ENCODE measurements at places on chromosomes 5 and 9.

DNA sequence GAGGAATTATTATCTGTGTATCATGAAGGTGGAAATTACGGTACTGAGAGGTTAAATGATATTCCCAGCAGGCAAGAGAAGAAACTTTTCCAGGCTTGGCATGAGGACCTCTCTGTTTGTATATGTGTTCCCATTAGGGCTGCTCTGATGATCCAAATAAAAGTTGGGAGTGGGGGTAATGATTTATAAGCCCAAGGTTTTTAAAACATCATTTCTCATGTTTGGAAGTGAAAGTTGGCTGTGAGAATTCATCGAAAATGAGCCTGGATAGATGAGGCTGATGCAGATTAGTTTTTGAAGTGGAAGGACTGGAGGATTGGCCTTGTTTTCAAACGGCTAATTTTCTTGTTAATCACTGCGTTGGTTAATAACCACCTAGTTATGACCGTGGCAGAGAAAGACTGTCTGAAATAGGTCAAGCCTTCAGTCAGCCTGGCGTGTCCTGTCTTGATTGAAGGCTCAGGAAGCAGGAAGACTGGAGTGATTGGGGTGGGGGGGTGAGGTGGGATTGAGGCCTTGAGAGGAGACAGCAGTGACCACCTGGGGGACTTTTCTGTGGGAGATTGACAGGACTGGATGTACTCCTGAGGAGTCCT, 391.0 kb upstream of the WWC1 start:
- DNase-seq: no peak

DNA sequence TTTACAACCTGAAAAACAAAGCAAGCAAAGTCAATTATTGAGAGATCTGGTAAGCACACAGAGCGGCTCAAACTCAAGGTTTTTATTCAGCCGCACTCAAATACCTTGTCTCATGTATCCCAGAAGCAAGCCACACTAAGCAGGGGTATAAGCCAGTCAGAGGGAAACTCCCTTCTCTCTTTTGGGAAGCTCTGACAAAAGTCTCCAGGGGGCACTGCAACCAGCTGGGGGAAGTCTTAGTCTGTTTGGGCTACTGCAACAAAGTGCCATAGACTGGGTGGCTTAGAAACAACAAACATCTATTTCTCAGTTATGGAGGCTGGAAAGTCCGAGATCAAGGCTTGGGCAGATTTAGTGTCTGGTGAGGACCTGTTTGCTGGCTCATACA, 246.0 kb downstream of the ENC1 start:
- no peak for DNase-seq

GRCh38 chr5:64532212-64532611, 26.4 kb downstream of the RGS7BP start:
- no peak for DNase-seq

- DNase-seq: no peak
Observed at GRCh38 chr5:149301744-149302380, 30.2 kb downstream of the AFAP1L1 start.

DNA sequence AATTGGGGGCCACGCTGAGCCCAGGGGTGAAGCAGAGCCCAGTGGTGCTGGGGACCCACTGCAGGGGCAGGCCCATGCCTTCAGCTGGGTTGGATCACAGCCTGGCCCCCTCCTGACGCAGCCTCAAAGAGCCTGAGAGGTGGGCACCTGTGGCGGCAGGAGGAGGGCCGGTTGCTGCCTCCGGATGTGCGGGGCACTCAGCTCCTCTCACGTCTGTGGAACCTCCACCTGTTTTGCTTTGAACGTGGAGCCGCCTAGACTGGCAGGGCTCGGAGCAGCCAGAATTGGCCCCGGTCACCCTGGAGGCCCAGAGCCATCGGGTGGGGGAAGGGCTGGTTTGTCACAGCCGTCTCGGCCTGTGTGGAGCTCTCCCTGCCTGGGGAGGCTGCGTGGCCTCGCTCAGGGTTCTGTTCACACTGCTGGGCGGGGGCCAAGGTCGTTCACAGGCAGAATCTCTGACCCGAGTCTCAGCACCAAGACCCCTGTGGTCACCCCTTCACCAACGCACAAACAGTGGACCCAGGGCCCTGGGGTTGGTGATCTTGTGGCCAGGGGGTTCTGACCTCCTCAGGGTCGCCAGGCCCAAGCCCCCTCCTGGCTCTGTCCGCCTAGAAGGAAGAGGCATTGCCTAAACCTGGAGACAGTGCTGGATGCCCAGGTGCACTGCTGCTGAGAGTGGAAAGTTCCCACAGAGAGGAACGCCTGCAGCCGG, 9.2 kb upstream of the SLC9A3 start:
- DNase-seq: no peak

GRCh38 chr9:26228273-26228672, 550.0 kb upstream of the TUSC1 start:
- no peak for DNase-seq

- no peak for DNase-seq
Observed at GRCh38 chr9:34655394-34655793, 3.4 kb downstream of the IL11RA start.

DNA sequence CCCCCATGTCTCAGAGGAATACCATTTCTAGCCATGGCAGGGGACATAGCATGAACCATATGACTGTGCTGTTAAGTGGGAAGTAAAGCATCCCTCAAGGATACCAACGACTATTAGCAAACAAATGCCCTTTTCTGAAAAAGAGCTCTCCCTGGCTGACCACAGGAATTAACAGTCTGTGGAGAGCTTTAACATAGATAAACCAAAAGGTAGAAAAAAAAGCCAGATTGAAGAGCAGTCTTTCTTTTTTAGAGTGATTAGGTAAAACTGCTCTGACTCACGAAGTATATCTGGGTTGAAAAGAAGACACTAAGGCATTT, 532.7 kb upstream of the DMAC1 start:
- no peak for DNase-seq

- DNase-seq: no peak
Observed at GRCh38 chr5:119071561-119071995, 691 bp downstream of the DMXL1 start.

DNA sequence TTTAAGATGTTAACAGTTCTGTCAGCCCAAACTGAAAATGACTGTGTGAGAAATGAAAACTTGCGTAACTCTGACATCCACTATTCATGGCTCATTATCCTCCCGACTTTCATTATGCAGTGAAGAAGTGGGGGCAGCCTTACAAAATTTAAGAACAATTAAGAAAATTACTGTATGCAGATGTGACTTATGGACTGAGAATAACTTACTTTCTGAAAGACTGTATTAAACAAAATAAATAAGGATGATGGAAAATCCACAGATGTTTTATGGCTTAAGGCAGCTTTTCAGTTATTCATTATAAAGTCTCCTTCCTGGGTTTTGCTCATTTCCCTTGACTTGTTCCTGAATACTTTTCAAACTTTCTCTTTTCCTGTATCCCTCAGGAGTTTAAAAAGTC, 55.2 kb downstream of the GRIN3A start:
- DNase-seq: no peak

DNA sequence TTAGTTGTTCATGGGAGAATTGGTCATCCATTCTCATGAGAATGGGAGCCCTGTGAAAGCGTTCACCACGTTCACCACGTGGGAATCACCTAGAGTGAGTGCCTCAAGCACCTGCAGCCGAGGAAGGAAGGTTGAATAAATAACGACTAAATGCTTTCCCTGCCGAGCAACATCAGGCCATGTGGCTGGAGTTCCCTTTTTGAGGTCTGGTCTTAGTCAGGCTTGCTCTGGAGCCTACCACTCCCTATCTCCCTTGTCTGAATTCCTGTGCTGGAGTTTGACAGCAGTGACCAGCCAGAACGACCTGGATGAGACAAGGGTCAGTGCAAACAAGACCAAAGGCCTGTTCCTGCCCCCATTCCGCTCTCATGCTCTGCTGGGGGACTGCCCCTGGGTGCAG, 28.5 kb downstream of the KCNMB1 start:
- DNase-seq: no peak

GRCh38 chr9:93205045-93205768, 21.3 kb downstream of the WNK2 start:
- DNase-seq: no peak

GRCh38 chr5:101955891-101956290, 340.2 kb downstream of the SLCO4C1 start:
- no peak for DNase-seq

DNA sequence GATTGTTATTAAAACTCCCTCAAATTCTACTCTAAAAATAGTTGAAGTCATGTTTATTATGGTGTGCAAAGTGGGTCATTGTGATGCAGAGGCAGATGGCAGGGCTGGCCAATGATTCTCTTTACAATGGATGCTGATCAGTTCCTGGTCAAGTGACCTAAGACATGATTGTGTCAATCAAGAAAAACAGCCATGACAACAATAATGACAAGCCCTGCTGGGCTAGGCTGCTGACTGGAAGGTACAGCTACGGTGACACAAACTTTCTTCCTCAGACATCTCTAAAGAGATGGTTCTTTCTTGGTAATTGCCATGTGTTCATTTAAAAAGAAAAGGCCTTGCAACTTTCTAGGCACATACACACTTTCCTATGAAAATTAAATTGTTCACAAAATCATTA, 3.6 kb downstream of the SLC24A2 start:
- no peak for DNase-seq

DNA sequence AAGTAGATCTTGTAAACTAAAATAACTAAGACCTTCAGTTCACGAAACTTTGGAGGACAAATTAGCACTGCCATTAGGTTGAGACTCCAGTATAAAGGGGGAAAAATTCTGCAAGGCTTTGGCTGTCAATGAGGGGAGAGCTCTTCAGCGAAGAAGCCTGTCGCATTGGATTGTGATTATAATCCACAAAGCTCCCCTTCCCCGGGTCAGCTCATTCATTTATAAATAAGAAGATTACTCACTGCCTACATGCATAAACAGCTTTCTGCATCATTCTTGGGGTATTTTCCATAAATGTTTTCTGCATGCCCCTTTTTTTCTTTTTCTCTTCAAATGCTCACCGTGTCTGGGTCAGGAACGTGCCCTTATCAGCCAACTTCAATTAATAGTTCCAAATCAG, 196.7 kb downstream of the EBF1 start:
- no peak for DNase-seq

DNA sequence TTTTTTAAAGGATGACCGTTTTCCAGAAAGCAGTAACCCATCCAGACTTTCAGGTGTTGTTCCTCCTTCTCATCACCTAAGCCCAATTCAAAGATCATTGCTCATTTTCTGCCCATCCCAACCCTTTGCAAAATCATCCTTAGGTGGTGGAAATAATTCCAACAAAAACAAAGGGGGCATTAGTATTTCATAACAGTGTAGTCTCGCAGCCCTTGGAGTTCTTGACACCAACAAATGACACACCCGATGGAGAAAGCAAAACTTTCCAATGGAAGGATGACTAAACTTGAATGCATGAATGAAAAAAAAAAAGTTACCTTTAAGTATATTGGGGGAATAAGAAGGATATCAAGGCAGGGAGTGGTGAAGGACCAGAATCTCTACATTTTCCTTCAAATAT, 117.0 kb downstream of the PAPPA start:
- no peak for DNase-seq

DNA sequence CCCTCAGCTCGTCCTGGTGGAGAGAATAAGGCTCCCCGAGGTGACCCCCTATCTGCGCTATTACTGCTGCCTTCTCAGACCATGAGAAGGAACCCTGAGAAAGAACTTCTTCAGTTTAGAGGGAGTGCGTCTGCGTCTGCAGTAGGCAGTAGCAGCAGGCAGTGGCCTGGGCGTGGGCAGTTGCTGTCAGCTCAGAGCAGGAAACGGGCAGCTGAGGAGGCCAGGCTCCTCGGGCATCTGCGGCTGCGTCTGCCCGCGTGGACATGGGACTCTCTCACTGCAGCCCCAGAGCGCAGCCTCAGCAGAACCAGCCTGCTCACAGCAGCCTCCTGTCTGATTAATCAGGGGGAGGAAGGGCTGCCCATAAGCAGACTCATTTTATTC, 49.8 kb upstream of the FCN1 start:
- no peak for DNase-seq

GRCh38 chr9:109852556-109852955, 72.6 kb downstream of the PALM2AKAP2 start:
- DNase-seq: no peak

DNA sequence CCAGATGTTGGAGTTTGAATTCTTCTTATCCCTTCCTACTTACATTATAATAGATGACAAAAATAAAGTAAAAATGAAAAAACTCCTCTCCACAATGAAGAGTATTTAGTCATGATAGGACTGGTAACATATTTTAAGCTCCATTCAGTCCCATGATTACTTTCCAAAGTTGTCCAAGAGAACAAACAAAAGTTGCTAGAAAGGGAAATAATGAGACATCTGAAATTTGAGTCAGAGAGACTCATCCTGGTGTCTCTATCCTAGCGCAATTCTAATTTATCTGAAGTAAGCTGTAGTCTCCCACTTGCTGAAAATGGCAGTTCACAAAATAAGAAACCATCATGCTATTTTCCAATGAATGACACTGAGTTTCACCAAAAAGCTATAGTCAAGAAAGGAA, 152.2 kb downstream of the BNC2 start:
- no peak for DNase-seq

GRCh38 chr5:60583616-60584015, 116.3 kb downstream of the DEPDC1B start:
- no peak for DNase-seq

DNA sequence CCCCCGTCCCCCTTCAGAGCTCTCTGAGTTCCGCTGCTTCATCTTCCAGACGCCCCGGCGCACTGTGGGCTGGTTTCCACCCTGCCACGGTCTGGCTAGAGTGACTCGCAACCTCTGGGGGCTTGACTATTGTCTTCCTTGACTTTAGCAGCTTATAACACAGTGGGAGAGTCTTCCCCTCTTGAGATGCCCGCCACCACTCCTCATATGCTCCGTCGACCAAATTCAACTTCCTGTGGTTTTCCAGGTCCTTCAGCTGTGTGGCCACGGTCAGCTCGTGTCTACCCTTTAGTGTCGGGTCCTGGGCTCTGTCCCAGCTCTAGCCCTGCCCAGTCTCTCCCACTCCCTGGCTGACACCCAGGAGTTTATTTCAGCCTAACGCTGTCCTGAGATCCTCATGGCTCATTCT, 28.2 kb upstream of the NCS1 start:
- no peak for DNase-seq

DNA sequence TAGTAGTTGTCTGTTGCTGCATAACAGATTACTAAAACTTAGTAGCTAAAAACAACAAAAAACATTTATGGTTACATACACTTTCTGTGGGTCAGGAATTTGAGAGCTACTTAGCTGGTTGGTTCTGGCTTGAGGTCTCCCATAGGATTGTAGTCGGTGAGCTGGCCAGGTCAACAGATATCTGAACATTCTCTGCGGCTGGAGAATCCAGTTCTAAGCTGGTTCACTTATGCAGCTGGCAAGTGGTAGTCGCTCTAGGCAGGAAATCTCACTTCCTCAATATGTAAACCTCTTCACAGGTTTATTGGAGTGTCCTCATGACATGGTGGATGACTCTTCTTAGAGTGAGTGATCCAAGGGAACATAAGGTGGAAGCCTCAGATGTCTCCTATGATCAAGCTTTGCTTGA, 65.7 kb upstream of the TNFAIP8 start:
- no peak for DNase-seq

GRCh38 chr9:23438299-23438907, 387.6 kb downstream of the ELAVL2 start:
- DNase-seq: no peak

- DNase-seq: no peak
Observed at GRCh38 chr5:114411380-114411931, 49.6 kb downstream of the KCNN2 start.

Measured in epithelial cell of prostate (primary cell).